ENCODE measurements at places on chromosomes 3 and 15.

DNA sequence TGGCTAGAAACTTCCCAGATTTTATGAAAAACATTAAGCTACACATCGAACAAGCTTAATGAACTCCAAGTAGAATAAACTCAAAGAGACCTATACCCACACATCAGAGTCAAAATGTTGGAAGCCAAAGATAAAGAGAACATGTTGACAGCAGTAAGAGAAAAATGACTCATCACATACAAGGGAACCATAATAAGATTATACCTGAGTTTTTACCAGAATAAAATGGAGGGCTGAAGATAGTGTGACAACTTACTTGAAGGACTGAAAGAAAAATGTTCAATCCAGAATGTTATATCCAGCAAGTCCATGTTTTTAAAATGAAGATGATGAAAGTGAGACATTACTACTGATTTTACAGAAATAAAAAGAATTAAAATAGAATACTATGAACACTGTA is 22.8 kb downstream of the MYL3 start:
- no peak for DNase-seq

DNA sequence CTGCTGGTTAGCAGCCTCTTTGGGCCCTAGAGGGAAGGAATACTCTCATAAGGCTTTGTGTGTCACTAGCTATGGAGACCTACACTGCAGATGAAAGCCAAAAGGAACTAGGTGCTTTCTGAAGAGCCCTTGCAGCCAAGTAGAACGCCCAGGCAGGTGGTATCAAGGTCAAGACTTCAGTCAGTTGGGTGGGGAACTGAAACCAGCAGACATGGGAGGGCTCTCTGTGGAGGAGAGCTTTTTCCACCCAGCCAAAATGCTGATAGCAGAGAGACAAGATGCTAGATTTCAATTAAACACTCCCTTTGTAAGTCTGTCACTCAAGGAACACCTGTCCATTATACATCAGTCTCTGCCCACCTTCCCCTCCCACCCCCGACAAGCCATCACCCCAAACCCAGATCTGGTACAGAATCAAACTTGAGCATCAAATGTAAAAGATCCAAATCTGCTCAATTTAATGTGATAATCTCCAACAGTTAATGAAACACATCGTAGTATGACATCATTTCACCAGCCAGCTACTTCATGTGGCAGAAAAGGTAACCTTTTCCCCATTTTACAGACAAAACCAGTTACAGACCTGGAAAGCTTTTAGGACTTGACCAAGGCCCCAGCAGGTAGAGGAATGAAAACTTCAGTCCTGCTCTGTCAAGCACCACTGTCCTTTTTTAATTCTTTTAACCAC is 14.6 kb downstream of the MRPS25 start:
- DNase-seq: no peak

GRCh38 chr3:141275032-141275422 is 43.4 kb downstream of the PXYLP1 start:
- no peak for DNase-seq

DNA sequence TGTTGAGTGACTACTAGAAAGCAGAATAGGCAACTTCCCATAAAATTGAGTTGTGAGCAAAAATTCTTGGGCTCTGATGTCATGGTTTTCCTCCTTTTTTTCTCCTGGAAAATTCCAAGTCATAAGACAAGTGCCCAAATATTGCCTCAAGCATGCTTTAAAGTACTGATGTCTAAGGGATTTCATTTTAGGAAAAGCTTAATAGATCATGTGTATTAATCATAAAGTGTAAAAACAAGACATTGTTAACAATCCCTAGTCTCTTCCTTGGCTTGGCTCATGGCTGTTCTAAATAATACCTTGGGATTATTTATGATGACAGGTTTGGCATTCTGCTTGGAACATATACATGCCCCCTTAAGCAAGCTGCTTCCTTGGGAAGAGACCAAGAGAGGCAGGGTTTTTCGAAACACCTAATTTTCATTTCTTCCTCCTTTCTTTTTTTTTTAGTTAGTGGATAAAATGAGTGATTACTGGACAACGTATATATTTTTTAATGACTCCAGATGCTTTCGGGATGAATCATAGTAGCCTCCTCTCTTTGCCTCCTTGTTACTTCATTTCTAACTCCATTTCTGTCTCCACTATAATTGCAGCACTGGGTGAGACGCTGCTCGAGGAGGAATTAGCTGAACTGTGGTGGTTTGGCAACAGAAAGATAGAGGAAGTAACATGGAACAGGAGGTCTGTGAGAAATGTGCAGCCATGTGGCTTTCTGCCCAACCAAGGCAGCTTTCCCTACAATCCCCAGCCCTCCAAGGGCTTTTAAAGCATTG is 104.9 kb downstream of the TPRG1 start:
- DNase-seq: no peak

DNA sequence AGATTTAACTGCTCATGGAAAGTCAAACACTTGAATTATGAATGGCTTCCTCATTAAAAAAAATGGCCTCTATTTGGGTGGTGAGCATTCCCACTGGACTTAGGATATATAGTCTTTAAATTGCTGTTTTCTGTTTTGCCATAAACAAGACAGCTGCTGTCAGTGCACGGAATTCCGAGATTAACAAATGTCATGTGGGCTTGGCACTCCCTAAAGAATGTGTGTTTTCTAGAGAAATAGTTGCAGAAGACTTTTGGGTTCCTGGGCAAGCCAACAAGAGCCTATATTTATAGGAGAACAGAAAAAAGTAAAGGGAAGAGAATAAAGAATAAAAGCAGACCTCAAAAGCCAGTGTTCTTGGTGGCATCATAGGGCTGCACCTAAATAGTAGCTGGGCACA is 13.6 kb upstream of the TFG start:
- no peak for DNase-seq

GRCh38 chr3:64930891-64931290 is 243.1 kb upstream of the ADAMTS9 start:
- DNase-seq: no peak

DNA sequence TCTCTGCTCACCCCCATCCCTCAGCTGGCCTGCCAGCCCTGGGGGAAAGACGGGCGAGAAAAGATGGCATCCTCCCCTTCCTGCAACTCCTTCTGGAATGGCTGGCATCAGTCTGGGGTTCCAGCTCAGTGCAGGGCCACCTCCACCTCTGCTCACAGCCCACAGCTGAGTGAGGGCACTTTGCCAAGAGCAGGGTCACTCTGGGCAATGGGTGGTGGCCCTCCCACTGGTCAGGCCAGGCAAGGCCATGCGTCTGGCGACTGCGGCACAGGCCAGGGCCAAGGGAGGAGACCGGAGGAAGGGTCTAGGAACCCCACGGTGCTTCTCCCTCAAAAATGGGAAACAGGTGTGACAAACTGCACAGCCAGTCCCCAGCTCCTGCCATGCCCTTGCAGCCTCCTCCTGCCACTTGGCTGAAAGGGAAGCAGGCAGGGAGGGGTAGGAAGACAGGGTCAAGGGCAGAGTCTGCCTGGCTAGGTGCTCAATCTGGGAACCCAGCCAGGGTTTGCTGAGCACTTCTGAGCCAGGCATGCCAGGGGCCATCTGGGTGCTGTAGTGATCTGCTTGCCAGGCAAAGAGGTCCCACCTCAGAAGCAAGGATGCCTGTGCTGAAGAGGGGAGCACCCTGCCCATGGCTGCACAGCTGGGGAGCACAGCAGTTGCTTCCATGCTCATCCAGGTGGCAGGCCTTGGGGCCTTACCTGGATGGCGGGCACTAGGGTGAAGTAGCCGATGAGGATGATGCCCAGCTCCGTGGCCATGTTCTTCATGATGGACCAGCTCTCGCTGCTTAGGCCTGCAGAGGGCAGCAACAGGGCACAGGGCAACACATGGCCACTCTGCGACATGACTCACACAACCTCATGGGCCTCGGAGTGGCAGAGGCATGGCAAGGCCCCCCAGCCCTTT is 41.2 kb downstream of the PTPN23 start:
- no peak for DNase-seq

GRCh38 chr3:27354161-27354560 is 15.0 kb downstream of the NEK10 start:
- DNase-seq: no peak

DNA sequence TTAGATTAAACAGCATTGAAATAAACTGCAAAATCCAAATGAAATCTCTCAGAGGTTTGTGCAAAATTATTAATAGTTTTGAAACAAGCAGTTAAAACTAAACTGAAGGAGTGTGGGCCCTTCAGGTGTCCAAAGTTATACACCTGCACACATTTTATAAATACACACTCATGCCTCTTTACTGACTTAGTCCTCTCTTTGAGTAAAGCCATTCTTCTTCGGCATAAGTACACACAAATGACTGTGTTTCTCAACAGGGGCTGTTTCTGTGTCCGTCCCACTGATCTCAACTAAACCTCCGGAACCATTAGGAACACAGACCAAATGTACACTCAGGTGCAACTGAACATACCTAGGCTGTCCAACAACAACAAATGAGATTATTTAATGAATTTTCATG is 18.8 kb downstream of the MECOM start:
- DNase-seq: no peak
